ENCODE measurements at places on chromosomes 7 and 10.

DNA sequence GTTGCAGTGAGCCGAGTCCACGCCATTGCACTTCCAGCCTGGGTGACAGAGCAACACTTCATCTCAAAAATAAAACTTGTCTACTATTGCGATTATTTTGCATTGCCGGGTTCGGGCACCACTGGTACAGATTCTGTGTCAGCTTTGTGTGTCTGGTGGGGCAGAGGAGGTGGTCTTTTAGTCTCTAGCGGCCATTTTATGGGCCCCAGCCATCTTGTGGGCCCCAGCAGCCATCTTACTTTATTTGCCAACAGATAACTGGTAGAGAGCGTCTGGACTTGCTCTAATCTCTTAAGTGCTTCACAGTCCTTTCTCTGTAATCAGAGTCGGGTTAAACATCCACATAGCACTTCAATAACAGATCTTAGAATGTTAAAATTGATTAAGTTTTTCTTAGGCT lies 4.9 kb downstream of the BUD23 start:
- no peak for DNase-seq

DNA sequence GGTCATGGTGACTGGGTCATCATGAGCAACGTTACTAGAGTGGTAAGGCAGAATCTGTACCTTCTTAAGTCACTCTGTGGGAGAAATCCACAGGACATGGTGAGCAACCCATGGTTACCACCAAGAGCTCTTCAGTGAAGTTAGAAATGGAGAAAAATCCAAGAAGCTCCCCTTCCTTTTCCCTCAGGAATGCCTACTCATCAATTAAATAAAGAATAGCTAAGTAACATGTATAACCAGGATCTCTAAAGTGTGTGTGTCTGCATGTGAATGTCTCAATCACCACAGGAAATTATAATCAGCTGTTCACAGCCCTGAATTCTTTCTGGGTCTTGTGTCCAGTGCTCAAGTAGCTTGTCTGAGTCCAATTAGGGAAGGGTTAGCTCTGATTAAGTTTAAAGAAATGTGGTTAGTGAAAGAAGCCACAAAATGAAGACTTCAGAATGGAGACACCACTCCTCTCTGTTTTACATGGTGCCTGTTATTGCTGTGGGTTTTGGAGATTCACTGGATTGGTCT lies 73.2 kb downstream of the SEM1 start:
- DNase-seq = no peak

DNA sequence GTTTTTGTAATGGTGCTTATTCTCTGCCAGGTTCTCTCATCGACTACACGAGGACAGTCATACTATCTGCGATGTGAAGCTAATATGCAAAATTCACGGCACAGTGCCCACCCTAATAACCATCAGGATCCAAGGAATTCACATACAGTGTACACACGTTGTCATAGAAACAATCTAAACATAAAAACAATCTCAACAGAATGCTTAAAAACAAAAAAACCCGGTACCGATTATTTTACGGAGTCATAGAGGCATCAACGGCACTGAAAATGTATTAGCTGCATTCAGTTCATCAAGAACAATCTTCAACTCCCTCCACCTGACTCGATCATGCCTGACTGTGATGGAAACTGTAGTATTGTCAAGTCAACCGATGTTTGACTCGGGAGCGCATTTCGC lies 628 bp downstream of the MRPS33 start:
- DNase-seq = no peak

DNA sequence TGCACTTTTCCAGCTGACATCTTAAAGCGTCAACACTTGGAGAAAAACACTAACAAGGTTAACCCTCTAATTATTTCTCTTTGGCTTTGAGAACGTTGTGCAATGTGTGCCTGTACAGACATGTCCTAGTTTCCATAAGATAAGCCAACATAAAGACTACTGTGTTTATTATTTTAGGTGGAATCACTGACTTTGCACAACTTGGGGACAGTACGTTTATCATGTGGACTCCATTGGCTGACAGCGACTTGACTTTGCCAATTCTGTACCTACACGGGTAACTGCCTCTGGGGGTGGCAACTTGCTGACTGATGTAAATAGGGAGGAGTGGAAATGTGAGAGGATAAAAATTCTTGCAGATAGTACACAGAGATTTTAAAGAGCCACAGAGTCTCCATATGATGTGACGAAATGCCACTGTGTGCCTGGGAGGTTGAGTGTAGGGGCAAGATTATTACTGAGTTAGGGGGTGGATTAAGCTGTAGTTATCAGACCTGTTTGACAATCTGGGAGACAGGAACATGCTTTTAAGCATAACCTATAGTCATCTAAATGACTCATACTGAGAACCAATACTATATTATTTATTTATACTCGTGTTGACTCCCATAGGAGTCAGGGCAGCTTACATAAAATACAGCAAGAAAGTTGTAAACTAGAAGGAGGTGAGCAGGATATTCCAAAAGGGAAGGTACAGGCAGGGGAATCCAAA lies 21.0 kb downstream of the SLC13A4 start:
- no peak for DNase-seq

DNA sequence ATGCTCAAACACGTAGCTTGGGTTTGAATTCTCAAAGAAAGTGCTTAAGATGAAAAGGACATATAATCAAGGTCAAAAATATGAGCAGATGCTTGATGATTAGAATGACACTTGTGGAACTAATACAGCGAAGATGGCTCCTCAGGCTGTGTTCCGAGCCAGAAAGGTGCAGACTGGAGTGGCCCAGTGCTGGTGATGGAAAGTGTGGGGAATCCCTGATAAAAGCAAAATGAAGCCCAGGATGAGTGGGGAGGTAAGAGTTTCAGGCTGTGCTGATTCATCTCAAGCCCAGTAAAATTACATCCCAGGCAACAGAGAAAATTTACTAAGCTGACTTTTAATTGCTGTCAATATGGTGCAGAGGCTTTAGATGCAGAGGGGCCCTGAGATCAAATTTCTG lies 77.8 kb upstream of the IKZF1 start:
- DNase-seq = no peak

DNA sequence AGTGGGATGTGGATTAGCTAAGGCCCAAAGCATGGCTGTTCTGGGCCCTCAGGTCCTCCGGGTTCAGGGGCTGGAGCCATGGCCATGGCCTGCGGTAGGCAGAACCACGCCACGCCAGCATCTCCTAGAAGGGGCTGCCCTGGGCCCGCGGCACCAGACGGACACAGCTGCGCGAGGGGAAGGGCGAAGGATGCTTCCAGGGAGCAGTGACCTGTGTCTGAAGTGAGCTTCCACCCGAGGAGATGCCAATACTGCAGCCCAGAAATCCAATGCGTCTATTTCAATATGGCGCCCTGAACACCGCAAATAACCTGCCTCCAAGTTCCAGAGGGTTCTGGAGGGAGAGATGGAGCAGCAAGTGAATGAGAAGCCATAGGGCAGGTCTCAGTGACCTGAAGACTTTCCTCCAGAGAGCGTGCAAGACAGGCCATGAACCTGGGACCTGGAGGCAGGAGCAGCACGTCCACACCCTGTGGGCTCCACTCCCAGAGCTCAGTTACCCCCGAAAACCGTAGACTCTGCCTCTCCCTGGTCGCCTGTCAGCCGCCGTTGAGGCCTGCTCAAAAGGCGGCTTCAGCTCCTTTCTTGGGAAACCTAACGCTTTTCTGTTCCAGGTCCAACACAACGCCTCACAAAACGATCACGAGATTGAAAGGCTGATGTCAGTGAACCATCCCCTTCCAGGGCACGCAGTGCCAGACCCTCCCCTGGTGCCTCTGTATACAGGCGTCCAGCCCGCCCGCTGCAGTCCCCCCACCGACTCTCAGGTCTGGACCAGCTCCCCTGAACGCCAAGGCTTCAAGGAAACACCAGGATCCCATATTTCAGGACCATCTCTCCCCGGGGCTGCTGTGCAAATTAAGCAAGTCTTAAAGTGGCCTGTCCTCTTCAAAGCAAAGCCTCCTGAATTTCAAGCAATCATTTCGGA lies 37.4 kb downstream of the AMZ1 start:
- DNase-seq = no peak

DNA sequence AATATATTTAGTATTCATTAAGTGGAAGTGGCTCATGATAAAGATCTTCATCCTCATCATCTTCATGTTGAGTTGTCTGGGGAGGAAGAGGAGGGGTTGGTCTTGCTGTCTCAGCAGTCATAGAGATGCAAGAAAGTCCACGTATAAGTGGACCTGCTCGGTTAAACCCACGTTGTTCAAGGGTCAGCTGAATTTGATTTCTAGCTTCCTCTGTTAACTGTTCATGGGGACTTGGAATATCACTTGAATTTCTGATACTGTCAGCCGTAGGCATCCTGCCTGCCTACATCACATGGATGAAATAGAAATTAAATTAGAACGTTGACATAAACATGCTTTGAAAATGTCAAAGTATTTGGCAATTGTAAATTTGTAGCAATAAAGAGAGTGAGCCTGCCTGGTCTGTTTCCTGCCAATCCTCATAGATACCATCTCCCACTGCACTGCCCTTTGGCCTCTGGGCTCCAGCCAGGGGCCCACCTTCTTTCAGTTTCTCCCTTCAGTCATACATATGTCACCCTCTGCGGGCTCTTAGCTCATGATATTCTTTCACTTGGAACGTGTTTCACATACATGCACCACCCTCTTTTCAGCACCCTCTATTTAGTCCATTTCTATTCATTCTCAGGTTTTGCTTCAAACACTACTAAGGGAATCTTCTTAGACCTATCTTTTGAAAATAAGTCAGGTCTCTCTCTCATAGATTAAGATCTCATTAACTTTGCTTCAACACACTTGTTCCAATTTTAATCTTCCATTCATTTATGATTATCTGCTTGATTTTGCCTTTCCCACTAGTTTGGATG lies 376.3 kb downstream of the IPMK start:
- no peak for DNase-seq

DNA sequence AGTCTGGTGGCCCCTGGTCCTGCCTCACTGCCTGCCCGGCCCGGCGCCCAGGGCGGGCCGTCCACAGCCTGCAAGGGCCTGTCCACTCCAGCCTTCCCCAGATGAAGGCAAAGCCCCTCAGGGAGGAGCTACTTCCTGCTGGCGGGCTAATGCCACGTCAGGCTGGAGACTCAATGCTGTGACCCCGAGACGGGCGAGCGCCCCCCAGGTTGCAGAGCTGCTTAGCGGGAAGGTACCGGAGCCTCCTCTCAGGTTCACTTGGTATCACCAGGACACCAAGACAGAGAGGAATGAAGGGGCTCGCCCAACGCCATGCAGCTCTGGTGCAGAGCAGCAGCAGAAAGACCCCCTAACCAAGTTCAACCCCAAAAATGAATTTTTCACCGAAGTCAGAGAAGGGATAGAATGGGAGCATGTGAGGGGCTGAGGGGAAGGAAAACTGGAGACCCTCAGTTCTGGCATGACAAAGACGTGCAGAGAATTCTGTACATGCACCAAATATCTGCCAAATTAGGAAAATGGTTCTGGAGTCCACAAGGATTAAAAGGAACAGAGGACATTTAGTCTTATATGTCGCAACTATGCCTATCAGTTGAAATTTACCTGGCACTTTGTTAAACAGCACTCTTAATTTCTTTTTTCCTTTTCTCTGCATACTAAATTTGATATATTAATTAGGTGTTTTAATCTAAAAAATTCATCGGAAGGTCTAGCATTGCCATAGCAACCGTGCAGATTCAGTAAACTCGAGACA lies 2.8 kb downstream of the STK32C start:
- no peak for DNase-seq

- no peak for DNase-seq
Observed at GRCh38 chr10:15344876-15345285, 26.2 kb downstream of the FAM171A1 start.

GRCh38 chr7:12683678-12684585 lies 3.5 kb upstream of the ARL4A start:
- DNase-seq = no peak

DNA sequence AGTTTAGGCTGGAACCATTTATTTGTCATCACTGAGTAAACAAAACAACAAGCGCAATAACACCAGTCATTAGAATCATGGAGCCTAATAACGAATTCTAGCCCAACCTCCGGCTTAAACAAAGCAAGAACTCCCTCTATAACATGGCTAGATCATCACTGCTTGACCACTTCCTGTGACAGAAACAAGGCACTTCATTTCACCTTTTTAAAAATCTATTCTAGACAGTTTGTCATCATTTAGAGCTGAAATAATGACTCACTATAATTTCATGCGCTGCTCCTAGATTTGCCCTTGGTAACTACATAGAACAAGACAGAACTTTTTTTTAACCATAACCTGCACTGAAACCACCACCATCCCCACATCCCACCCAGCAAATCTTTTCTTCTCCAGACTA lies 81.3 kb downstream of the OSBPL3 start:
- DNase-seq = no peak

DNA sequence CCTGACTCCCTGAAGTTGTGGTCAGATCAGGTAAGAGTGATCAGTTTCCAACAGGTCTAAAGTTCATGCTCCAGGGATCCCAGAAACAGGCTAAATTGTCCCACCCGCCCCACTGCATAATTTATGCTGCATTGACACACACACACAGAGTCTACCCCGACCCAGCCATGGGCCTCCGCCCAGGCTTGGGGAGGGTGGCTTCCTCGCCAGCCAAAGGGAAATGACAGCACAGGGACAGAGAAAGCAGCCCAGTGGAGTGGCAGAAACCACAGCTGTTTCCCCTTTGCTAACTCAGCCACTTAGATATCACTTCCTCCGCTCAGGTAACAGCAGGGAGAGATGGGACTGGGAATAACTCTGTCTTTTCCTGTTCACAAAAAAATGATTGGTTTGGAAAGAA lies 9.4 kb downstream of the SH3PXD2A start:
- DNase-seq = no peak

GRCh38 chr7:98352621-98353020 lies 48.3 kb downstream of the BAIAP2L1 start:
- DNase-seq = no peak

- no peak for DNase-seq
Observed at GRCh38 chr7:66206119-66206933, 1.2 kb downstream of the TPST1 start.

DNA sequence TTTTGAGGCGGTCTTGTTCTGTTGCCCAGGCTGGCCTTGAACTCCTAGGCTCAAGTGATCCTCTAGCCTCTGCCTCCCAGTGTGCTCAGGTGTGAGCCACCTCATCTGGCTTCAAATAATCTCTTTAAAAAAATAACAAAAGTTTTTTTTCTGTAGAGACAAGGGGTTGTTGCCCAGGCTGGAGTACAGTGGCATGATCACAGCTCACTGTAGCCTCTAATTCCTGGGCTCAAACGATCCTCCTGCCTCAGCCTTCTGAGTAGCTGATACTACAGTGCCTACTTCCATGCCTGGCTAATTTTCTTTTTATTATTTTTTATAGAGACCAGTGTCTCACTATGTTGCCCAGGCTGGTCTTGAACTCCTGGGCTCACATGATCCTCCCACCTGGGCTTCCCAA lies 11.7 kb downstream of the FOXK1 start:
- DNase-seq = no peak

- DNase-seq = no peak
Observed at GRCh38 chr7:157693521-157694375, 356.9 kb downstream of the DNAJB6 start.

Data from left renal pelvis (tissue), 4 donors.